NCI-H1436 treated with DMSO at 0.1 percent for 48 hours (cell line): ENCODE measurements at places on chromosomes 7 and 10.

GRCh38 chr10:75042292-75042974, 69.0 kb upstream of the SAMD8 start:
- DNase-seq = no peak

GRCh38 chr10:99008054-99008453, 227.6 kb downstream of the HPSE2 start:
- DNase-seq = no peak

- no peak for DNase-seq
Measured at GRCh38 chr7:116873619-116874018, 11.2 kb downstream of the CAPZA2 start.

DNA sequence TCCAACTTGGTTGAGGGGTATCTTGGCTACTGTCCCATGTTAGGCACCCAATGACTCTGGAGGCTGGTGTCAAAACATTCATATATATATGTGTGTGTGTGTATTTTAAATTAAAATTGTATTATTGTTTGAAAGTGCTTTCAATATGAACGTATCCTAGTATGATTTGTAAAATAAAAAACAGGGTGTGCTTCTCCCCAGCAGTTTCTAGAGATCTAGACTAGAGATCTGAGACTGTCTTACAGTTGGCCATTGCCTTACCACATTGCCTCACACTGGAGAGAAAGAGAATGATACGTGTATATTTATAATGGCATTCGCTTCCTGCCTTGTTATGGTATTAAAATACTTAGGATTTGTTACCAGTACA, 1.2 kb downstream of the BAG3 start:
- DNase-seq = no peak

GRCh38 chr7:38280707-38281106, 7.3 kb upstream of the TARP start:
- no peak for DNase-seq
